Fibroblast of skin of left quadriceps (primary cell): ENCODE measurements at places on chromosomes 7 and 10.

DNA sequence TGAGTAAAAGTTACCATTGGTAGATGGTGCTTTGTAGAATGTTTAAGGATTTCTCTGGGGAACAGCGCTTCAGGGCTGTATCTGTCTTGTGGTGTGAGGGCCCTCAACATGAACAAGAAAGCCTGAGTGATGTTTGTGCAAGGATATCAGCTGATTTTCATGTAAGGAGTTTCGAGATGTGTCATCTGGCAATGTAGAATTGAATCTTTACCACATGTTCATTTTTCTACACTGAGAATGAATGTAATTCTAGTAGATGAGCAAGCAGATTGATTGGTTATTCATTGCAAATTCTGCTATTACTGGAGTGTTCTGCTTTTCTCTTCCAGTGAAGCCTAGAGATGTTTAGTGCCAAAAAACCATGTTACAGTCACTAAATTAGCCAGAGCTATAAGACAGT lies 87.7 kb downstream of the ST7 start:
- DNase-seq, result peak; percentile 49

- DNase-seq, result peak; percentile 94
Observed at GRCh38 chr10:91613411-91614187, 19.3 kb downstream of the PPP1R3C start.

DNA sequence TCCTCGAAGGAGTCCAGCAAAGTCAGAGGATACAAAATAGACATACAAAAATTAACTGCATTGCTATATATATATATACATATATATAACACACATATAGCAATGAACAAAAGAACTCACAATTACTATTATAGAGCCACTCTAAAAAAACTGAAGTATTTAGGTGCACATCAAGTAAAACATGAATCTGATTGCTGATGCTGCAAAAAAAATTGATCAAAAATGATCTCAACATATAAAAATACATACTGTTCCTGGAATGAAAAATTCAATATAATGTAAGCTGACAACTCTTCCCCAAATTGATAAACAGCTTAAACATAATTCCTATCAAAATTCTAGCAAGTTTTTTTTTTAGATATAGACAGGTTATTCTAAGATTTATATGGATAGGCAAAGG lies 126.8 kb downstream of the ALOX5 start:
- DNase-seq, result no peak

GRCh38 chr10:49303711-49304110 lies 4.7 kb downstream of the C10orf71 start:
- no peak for DNase-seq

- no peak for DNase-seq
Observed at GRCh38 chr10:80581469-80581835, 43.8 kb downstream of the SH2D4B start.

DNA sequence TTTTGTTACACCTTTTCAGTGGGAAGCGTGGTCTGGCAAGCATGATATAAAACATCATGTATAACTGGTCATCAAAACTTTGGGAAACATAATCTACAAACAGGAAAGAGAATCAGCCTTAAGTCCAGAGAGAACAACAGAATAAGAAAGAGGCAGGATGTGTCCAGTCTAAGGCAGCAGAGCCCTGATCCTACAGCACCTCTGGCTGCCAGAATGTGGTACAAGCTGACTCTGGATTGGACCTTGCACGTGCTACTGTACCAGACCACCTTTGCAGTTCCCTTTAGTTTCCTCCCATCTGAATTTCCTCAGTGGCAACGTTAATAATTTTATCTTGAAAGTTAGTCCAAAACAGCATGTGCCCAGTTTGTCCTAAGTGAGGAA lies 824.6 kb upstream of the IGFBP3 start:
- no peak for DNase-seq

- DNase-seq, result peak; percentile 25
Observed at GRCh38 chr10:43734716-43735115, 86.0 kb upstream of the ZNF32 start.

DNA sequence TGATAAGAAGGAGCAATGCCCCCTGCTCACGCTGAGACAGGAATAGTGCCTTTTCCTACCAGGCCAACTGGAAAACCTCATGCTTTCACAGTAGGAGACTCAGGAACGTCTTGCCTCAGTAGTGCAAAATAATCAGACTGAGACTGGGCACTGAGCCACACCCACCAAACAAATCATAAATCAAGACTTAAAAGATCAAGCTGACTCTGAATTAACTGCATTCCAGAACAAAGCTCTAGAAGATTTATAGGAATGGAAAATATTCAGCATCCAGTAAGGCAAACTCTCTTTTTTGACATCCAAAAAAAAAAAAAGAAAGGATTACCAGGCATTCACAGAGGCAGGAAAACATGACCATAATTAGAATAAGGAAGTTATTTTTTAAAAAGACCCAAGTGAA lies 30.5 kb upstream of the SLC18A3 start:
- no peak for DNase-seq

DNA sequence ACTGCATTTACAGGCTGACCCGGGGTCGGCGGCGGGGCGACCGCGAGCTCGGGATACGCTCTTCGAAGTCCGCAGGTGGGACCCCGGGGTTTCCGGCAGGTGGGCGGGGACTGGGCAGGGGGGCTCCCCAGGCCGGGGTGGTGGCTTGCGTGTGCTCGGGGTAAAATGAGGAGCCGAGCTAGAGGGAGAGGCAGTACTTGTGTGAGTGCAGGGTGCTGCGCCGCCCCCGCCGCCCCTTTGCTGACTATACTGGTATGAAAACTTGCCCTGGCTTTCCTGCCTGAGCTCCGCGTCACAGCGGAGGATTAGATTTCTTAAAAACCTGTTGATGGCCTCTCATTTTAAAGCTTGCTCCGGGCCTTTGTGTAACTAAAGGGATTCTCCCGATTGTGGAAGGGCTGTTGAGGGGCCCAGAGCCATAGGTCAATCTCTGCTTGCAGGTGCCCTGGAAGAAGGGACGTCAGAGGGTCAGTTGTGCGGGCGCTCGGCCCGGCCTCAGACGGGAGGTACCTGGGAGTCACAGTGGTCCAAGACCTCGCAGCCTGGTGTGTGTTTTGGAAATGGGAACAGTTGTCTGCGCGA lies 488 bp downstream of the ARMC10 start:
- no peak for DNase-seq

DNA sequence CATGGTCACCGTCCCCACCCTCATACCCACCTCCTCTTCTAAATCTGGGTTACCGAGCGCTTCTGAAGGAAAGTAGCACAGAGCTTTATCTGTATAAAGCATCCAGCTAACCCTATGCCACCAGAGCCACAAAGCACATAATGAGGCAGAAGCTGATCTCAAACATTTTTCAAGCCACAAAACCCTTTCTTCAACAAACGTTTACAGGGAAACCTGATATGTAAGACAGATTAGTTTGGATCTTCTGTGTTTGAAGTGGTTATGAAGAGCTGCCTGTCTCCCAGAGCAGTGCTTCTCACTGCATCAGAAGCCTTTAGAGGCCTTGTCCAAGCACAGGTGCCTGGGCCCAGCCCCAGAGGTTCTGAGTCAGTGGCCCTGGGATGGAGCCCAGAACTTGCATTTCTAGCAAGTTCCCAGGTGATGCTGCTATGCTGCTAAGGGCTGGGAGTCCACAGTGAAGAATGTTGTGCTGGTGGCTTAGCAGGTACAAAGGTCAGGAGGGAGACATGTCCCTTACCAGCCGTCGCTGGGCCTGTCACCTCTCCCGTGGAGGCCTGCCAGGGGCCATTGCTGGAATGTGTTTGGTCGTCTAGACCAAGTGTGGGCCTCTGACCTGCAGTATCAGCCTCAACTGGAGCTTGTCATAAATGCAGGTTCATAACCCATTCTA lies 90.4 kb downstream of the TAF3 start:
- no peak for DNase-seq

- DNase-seq, result no peak
Observed at GRCh38 chr10:78602201-78602932, 466.4 kb upstream of the ZMIZ1 start.

GRCh38 chr10:124719213-124719851 lies 24.8 kb downstream of the FAM53B start:
- no peak for DNase-seq

DNA sequence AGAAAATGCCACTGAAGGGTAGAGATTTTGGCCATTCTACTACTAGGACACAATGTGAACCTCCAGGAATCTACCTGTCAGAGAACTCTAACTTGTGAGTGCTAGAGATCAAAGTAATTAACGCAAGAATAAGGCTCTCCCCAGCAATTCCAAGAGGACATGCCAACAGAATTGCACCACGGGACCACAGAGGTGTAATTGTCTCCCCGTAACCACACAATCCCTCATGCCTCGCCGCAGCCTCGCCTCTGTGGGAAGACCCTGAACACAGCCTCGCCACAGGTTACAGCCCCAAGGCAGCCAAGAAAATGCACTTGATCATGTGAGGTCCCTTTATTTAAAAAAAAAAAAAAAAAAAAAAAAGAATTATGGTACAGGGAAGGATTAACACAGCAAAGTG lies 29.5 kb downstream of the CDCA7L start:
- DNase-seq, result no peak

DNA sequence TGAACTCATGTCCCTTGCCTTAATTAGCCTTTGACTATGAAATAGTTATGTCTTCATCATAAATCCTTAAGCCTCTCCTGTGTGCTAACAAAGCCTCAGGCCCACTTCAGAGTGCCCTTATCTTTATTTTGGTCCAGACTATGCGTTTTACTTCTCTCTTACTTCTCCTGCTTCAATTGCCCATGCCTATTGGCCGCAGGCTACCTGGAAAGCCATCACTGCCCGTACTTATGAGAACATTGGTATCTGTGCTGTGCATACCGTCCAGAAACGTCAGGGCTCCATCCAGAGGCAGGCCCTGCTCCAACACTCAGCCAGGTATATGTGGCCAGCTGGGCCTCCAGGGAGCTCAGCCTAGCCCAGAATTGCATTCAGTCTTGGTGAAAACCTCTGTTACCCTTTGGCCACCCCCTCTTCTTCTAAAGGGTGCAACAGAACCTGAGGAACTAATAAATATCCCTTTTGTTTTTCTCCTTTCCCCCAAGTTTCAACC lies 212.4 kb upstream of the MTPN start:
- no peak for DNase-seq

- DNase-seq, result no peak
Observed at GRCh38 chr10:116620423-116621400, at the start of gene PNLIPRP2. PNLIPRP2 (plus strand) TSS chr10:116620953.
